Pancreas (tissue), 10 donors: ENCODE measurements at places on chromosomes 12 and 14. TPM values are rescaled to one million over a fixed set of nuclear protein-coding genes. Genes with fewer than 3 reads are reported as not detected.

DNA sequence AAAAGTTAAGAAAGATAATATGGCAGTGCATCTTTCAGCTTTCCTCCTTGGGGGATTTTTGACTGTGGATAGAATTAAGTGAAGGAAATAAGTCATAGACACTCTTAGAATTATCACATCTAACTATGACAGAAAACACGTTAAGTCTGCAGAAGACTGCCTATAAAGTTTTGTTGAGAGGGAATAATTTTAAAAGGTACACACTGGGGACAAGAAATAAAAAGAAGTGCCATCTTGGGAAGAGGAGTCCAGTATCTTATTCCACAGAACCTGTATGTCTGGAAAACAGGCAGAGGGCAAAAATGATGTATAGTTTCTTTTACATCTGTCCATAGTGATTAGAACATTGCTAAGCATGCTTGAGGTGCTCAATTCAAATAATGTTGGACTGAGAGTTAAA, 80.7 kb downstream of the IGF1 start:
- DNase-seq = no peak

The SLC4A8 gene
- 3.1 TPM for total RNA-seq

- DNase-seq = no peak
Observed at GRCh38 chr12:4979737-4980136, 63.9 kb upstream of the KCNA5 start.

DNA sequence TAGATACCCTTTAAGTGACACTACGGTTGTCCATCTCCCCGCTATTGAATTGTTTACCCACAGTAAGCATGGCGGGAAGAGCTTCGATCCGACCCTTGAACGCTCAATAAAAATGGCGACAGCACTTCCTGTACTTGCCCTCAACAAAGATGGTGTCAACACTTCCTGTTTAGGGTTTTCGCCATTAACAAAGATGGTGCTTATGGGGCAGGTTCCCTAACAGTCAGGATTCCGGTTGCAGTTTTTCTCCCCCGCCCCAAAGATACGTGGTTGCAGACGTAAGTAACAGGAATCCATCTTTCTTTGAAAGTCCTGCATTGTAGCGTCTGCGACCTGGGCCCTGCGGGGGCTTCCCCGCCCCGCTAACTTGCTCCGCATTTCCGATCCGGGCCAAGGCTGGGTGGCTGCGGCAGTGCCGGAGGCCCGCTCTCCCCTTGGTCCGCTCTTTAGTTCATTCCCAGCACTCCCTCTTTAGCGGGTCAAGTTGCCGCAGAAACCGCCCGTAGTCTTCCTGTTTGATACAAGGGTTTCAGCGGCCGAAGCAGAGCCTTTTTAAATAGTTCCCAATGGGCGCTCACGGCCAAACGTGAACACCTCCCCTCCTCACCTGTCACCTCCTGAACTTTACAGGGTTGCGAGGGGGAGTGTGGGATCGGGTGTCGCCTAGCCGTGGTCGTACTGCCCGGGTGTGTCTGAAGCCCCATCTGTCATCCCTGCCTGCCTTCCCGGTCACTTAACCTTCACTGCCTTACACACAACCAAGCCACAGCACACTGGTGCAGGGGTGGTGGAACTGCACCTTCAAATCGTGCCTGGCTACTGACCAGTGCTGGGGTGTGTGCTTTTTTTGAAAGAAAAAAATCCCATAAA, at the start of gene CRADD:
TSS of gene CRADD (plus strand) at position 181 of the 870 bp plus-strand sequence.
- peak; percentile 84 for DNase-seq

DNA sequence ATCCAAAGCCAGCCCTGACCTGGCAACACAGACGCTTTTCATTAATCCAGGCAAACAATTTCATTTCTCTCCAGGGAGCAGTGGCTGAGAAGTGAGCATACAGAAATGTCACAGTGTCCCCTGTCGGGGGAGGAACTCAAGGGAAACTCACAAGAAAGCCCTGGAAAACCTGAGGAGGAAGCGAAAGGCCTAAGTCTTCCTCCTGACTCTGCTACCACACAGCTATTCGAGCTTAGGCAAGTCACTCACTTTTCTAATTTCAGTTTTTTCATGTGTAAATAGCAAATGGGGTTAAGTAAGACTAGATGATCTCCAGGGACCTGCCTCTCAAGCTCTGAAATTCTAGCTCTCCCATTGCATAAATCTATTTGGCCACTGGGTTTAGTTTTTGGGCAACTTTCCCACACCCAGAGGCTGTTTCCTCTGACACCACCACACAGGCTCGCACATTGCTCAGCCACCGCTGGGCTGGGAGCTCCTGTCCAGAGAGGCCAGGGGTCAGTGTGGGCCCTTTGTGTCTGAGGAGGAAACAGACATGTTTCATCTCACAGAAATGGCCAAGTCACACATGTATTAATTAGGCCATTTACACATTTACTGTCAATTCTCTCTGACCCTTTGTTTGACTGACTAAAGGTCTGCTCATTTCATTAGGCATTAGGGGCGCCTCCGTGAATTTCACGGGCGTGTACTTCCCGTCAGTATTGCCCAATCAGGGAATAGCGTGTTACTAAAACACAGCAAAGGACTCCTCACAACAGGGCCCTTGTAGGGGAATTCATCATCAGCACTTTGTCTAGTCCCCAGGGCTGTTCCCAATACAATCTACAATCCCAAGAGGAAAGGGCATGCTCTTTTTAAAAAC, 9.8 kb upstream of the PNMA1 start:
- no peak for DNase-seq

- no peak for DNase-seq
Observed at GRCh38 chr14:31560759-31561154, 447 bp upstream of the NUBPL start.
